ENCODE measurements at places on chromosomes 2 and 18.

DNA sequence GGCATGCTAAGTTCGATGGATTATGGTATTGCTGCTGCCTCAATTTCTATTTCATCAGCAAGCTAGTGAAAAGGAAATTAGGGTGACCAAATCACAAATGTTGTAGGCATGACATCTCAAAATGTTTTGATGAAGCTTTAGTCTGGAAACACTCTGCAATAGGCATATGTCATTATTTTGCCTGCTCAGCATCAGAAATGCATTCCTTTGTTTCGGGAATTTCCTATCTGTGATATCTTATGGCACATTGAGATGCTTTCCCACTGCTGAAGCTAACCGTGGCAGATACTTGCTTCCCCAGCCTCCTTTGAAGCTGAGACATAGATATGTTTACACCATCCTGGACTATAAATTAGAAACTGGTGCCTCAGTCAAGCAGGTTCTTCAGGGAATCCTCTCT, 119.7 kb downstream of the CDC42EP3 start:
- DNase-seq: no peak

GRCh38 chr2:767944-768343, 90.7 kb upstream of the TMEM18 start:
- no peak for DNase-seq

DNA sequence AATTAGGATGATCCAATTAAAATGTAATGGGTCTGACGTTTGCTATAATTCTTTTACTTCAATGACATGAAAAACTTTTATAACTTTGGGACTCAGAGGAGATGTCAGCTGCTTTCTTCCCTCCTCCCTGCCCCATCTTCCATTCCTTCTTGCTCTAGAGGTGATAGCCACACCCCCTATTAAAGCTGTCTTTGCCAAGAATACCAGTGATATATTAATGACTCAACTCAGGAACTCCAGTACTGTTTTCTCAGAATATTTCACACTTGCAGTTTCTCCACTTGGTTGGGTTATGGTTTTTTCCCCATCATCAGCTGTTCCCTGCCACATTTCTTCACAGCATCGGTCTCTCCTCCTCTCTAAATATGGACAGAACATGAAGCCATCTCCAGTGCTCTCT, 184.0 kb downstream of the KCNE4 start:
- DNase-seq: no peak

- no peak for DNase-seq
Observed at GRCh38 chr2:98438190-98439133, 6.2 kb upstream of the INPP4A start.

DNA sequence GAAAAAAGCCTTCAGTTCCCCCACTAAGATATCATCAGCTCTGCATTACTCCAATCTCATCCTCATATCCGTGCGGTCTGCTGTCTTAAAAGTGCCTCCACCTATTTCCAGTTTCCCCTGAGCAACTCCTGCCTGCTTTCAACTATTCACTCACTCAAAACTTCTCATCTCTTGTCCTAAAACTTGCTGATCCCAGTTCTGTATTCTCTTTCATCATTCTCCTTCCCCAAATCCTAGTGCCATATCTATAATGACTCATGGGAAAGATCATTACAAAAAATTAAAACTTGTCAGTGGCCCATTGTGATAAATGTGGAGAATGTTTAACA, 20.0 kb downstream of the ACVR1 start:
- no peak for DNase-seq

DNA sequence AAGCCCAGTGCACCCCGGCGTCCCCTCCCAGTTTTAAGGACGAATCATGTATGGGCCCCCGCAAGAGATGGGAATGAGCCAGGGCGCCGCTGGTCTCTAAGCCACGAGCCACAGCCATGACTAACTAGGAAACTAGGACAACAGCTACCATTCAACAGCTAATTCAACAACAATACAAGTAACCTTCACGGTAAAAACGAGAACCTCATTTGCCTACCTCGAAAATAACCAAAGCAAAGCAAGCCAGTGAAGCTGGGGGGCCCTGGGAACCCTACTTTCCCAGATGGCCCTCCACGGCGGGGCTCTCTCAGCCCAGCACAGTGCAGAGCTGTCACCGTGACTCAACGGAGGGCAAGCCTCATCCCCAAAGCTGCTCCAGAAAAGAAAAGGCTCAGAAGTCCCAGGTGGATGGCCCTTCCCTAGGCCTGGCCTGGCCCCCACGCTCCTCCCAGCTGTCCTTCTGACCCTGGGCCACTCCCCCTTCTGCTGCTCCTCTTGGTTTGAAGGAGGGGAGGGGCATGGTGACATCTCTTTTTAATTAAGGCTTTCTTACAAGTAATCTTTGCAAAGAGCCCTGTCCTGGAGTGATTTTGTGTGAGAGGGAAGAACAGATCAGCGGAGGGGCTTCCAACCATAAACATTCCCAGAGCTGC, 126.3 kb downstream of the HDAC4 start:
- no peak for DNase-seq

GRCh38 chr2:197777823-197778407, 7.2 kb downstream of the BOLL start:
- DNase-seq: peak; percentile 7

GRCh38 chr2:170006587-170007325, 171.2 kb upstream of the MYO3B start:
- no peak for DNase-seq

DNA sequence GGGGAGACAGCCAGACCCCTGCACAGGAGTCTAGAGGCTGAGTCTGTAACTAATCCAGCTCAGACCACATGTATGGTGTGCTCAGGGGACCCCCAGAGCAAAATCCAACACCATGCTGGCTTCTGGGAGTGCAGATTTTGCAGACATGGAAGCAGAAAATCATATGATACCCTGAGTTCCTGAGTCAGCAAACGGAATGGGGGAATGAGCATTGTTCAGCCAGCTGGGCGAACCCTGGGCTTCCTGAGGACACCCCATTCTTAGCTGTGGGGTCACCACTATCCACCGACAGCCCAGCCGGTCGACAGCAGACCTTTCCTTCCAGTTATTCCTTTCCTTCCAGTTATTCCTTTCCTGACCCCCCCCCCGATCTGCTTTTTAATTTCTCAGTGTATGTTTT, 322.9 kb downstream of the GBX2 start:
- no peak for DNase-seq
